ENCODE measurements at places on chromosomes 6 and 20.
A peak's percentile ranks its signal among the peaks of the same experiment; 100 is the strongest.

- DNase-seq = no peak
These were observed 40.9 kb downstream of the SLC24A3 start for GRCh38 chr20:19253316-19253715.

DNA sequence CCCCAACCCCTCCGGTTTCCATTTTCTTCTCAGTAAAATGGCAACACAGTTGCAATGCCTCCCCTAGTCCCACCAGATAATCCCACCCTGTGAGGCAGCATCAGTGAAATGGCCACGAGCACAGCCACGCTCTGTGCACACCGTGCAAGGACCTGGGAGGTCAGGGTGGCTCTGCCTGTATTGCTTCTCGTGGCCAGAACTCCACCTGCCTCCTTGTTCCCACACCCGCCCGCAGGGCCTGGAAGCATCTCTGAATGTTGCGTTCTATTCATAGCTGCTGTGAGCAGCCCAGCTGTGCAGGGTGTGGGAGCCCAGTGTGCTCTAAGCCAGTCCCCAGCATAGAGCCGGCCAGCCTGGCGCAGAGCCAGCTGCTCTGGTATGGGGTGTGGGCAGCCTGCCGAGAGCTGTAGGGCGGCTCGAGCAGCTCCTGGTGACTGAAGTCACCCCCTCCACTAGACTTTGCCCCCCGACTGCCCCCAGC is 161.1 kb downstream of the DLL1 start:
- DNase-seq = peak; percentile 95

GRCh38 chr6:32752580-32752979 is 10.8 kb downstream of the HLA-DQB2 start:
- DNase-seq = no peak

DNA sequence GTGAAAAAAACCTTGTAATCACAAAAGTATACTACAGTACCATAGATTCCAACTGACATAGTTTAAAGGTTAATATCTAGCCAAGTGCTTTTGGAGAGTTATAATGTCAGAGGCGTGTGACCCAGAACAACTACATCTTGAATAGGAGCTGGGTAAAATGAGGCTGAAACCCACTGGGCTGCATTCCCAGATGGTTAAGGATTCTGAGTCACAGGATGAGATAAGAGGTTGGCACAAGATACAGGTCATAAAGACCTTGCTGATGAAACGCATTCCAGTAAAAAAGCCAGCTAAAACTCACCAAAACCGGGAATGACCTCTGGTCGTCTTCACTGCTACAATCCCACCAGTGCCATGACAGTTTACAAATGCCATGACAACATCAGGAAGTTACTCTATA is 22.4 kb upstream of the KIAA0408 start:
- DNase-seq = no peak

DNA sequence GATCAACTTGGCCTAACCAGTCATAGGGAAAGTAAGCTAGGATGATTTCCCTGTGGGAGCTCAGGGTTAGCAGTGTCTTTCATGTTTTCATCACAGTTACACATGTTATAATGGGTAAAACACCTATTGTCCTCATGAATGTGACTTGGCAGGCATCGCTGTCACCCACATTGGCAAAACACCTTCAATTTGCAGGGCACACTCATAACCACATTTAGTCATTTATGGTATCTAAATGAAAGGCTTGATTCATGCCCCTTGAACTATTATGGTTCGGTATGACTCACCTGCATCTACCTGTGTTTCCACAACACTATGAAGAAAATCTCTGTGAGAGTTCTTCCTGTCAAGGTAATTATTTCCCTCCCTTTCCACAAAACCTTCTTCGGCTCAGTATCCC is 49.2 kb downstream of the FRK start:
- DNase-seq = no peak

- DNase-seq = peak; percentile 3
These were observed 32.3 kb upstream of the OVOL2 start for GRCh38 chr20:18090044-18090443.

GRCh38 chr6:65113581-65113980 is 593.4 kb downstream of the EYS start:
- no peak for DNase-seq

DNA sequence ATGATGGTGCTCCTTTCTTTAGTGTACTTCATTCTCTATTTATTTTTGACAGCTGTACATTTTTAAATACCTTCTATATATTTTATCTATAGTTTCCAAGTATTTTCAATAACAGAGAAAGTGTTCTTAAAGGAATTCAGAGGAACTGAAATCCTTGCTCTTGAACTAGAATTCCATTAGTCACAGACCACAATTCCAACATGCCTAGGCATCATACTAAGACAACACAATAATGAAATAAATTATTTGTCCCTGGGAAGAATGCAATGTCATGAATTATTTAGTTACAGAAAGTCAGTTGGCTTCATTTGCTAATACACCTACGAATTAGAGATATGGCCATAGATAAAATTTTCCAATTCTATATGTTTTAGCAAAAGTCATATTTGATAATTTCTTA is 671.2 kb downstream of the EPHA7 start:
- no peak for DNase-seq

DNA sequence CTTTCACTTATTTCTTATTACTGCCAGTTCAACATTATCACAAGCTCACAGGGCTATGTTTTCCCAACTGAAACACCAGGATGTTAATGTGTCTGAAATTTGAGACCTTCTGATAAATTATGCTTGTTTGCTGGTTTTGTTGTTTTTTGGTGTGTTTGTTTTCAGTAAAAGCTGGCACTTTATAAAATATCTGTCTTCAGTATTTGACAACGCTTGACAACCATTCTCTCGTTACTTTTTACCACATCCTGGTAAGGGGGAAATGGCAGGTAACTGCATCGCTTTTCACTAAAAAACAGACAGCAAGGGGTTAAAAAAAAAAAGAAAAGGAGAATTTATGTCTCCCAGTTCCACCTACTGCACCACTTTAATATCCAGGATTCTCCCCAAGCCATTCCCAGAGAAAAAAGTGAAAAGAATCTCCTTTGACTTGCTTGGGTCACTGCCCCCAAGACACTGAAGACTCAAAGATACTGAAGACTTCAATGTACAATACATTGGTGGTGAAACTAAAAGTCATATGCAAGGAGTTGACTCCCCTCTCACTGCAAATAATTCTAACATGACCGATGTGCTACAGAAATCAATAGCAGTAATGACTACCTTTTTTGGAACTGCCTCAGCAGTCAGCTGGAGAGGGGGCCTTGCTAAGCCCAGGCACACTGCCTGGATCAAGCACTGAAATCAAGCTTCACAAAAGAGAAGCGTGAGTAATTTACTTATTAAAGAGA is 88.9 kb downstream of the HIVEP2 start:
- no peak for DNase-seq

- DNase-seq = no peak
These were observed 8.6 kb downstream of the GJA1 start for GRCh38 chr6:121443971-121444541.

DNA sequence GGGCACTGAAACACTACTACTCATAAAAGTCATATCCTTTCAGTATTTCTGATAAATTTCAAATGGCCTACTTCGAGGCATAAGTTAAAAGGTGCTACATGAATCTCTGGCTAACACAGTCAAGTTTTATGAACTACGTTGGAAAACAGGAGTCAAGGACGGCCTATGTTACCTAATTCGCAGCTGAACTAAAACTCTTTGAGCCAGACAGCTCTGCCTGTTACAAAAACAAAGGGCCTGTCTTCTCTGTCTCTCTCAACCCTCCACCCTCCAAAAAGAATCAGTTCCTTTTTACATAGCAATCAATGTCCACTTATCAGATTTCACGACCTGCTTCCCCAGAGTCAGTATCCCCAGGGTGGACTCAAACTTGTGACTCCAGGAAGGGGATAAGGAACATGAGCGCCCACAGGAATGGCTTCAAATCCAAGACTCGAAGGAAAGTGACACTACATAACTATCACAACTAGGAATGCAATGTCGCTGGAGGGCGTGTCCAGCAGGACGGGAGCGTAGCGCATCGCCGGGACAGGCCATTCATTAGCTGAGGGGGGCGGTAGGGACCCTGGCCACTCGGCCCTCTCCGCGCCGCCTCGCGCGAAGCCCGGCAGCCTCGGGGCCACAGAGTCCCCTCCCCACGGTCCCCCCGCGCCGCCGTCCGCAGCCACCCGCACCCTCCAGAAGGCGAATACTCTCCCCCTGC is 591 bp downstream of the IBTK start:
- DNase-seq = peak; percentile 84

DNA sequence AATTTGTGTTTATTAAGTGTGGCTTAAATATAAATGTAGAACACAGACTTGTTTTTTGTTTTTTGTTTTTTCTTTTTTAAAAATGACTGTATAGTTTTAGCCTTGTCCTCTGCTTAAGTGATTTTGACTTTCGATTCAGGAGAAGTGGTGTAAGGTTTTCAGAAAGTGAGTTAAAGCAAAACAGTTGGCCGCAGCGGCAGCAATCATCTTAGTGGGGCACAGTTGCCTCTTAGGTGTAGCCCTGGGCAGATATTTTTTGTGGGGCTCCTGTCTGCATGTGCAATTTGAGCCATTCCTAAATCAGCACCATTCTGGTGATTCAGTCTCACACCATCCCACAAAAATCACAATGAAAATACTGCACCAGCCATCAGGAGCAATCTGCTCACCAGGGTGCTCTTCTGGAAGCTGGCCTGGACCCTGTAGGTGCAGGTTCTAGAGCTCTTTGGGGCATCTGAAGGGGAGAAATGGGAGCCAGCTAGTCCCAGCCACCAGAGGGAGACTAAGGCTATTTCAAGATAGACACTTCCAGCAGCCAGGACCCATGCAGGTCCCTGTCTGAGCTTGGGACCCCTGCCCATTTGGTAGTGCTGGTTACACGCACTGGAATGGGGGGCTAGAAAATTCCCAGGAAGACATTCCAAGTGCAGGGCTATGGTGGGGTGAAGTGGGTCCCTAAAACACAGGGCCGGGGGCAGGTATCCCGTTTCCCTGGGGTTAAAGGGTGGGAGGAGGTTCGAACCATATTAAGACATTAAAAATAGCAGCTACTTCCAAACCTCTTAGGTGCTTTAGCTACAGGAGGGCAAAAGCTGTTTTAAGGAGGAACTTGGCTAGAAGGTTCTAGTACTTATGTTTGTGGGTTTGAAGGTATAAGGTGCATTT is 156.6 kb downstream of the NFATC2 start:
- peak; percentile 33 for DNase-seq

GRCh38 chr6:52877786-52878185 is 31.7 kb downstream of the GSTA3 start:
- DNase-seq = no peak

DNA sequence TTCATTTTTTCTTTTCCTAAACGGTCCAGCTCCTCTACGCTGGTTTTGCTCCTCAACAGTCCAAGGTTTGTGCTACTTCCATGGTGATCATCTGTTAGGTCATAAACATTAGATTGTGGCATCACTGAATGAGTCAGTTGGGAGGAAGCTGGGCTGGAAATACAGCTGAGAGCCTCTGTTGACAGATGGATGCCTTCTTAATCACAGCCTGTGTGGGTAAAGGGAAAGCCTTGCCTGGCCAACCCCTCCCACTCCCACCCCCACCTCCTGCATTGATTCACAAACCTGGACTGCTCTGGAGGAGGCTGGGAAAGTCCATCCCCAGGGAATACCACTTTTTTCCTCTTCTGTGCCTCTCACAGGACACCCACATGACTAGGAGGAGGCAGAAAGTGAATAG is 180.6 kb upstream of the CCN2 start:
- DNase-seq = peak; percentile 86

All from tongue (tissue), 3 donors.